ENCODE measurements at places on chromosomes 3 and 15.

DNA sequence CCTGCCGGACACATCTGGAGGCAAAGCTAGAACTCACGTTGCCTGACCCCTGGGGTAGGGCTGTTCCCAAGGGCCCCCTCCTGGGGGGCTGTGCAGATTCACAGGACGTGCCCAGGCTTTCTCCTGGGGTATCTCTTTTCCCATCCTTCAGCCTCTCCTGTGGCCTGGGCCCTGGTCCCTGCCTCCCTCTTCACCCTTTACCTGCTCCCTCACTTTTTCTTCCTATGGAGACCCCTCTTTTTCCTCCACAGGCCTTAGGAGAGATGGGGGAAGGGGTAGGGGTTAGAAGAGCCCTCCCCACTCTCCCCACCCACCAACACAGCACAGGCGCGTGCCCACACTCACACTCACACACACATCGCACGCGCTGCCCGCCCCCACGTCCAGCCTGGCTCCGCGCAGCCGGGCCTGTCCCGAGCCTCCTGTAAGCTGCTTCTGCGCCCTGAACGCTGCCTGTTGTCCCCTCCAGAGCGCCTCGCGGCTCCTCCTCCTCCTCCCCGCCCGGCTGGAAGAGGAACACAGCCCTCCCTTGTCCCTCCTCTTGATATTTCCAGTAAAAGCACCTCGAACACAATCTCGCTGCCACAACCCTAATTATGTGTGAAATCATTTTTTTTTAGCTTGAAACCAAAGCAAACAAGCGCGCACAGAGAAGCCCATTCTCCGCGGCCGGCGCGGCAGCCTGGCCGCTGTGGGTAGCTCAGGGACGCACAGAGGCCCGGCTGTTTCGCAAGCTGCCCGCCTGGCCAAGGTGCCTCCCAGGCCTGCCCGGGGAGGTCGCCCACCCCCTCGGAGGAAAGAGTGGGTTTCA lies 33.9 kb upstream of the ACAN start:
- DNase-seq: no peak

DNA sequence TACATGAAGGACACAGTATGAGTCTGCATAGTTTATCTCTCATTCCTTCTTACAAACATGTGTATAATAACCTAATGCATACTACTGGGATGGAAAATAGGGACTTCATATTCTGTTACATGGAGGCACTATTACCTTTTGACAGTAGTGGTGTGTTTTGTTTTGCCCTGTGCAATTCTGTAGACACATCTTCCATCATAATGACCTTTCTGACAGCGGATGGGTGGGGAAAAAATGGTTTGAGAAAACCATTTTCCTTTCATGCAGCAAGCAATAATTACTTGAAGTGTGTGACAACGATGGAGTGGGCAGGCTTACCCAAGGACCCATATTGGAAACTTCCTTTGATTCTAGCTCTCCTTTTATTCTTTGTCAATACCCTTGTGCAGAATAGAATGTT lies 153.6 kb upstream of the ONECUT1 start:
- no peak for DNase-seq

DNA sequence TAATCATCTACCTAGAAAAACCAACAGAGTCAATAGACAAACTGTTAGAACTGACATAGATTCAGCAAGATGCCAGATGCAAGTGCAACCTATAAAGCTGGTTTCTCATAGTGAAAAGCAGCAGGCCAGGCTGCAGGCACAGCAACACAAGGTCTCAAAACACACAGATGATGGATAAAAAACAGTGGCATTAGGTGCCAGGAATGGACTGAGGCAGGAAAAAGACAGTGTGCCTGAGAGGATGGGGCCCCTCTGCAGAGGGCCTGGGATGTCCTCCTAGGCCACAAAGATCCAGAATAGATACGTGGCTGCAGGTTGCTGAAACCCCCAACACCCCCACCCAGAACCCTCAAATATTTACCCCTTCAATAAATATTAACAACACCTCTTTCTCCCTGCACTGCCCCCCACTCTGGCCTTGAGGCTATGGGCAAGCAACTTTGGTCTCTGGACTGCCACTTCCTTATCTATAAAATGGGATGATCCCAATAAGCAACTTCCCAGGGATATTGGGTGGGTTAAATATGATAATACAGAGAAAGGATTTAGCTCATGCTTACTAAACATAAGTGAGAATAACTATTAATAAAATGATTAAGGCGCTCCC lies 35.2 kb upstream of the FGD5 start:
- no peak for DNase-seq

DNA sequence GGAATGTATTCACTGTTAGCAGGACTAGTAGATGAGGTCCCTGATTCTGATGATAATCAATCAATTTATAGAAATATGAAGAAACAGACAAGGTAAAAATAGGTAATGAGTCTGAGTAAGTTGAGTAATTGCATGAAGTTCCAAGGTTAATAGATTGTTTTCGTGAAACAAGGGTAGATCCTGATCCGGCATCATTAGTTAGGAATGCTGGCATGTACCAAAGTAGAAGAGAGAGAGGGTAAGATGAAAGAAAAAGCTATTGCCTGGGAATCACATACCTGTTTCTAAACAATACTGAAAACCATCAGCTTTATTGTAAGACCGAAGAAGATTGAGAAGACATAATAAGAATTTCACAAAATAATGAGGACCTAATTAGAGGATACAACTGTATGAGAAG lies 118.1 kb upstream of the ARPP21 start:
- no peak for DNase-seq

GRCh38 chr3:13556917-13557316 lies 8.0 kb downstream of the FBLN2 start:
- no peak for DNase-seq

- no peak for DNase-seq
These were observed 784 bp downstream of the TTLL3 start for GRCh38 chr3:9810846-9811245.
